Foreskin fibroblast (primary cell): ENCODE measurements at places on chromosomes 4 and X.
A peak's percentile ranks its signal among the peaks of the same experiment; 100 is the strongest.

DNA sequence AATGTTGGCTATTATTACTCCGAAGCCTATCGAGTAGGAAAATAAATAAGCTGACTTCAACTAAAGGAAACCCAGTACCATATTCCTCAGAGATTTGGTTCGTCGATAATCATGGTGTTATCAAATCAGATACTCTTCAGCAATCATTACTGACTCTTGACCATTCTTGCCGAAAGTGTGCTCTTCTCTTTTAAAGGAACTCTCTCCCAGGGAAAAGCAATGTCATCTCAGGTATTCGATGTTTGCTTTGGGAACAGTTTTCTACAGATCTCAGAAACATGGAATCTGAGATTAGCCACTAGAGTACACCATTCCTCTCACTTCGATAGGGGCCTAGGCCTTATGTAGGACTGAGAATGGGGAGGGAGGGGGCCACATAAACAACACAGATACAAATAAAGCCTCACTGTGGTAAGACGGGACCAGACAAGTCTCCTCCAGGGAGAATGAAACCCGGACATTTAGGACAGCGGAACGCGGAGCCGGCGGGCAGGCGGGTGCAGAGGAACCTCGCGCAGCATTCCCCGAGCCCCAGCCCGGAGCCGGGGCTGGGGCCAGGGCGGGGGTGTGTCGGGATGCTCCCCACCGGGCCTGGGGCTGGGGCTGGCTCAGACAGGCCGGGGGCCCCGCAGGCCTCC lies 581 bp downstream of the DNAJB14 start:
- DNase-seq, result peak; percentile 56

GRCh38 chr4:159460371-159460770 lies 357.5 kb downstream of the RAPGEF2 start:
- DNase-seq, result no peak

GRCh38 chr4:169658975-169659715 lies 38.8 kb downstream of the CLCN3 start:
- no peak for DNase-seq

DNA sequence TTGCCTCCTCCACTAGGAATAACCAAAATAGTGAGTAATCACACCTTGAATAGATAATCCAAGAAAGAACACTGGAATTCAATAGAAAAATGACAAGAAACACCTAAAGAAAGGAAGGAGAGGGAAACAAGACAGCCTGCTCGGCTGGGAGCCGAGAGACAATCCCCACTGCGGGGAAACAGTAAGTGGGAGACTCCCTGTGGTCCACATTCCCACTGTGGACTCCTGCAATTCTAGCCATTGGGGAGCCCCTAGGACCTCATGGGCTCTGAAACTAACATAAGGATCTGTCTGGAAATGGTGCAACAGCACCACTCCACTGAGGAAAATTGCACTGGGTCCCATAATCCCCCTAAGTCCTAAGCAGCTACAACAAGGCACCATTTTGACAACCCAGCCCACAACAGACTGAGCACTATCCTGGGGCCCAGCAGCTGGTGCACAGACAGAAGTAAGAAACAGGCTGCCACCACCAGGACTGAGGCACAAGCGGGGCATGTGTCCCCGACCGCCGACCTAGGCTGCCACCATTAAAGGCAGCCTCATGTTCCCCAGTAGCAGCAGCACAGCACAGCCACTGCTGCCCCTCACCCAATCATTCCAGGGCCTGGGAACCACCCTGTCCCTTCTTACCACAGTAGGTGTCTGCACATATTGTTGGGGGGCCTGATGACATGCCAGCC lies 14.2 kb downstream of the LRBA start:
- no peak for DNase-seq

- no peak for DNase-seq
These were observed 8.2 kb downstream of the HPGDS start for GRCh38 chr4:94334476-94334875.

- no peak for DNase-seq
These were observed 63.6 kb upstream of the TSPAN5 start for GRCh38 chr4:98722000-98722399.

DNA sequence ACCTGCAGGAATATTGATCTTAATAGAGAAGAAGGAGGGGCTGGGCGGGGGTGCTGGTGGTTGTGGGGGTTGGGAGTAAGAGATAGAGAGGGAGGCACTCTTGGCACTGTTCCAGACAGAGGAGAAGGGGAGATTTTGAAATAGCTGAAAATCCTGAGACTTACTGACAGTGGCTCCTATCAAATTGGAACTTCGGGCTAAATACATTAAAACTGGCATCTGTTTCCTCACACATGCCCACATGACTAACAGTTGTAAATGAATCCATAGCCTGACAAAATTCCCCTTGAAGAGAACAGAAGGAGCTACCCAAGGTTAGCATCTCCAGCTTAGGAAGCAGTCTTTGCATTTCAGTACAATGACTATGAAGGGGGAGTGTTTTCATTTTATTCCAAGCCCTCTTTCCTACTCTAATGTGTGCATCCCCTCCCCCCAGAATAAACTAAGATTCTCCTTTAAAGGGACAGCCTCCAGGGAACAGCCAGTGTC lies 1.4 kb downstream of the DCX start:
- no peak for DNase-seq

DNA sequence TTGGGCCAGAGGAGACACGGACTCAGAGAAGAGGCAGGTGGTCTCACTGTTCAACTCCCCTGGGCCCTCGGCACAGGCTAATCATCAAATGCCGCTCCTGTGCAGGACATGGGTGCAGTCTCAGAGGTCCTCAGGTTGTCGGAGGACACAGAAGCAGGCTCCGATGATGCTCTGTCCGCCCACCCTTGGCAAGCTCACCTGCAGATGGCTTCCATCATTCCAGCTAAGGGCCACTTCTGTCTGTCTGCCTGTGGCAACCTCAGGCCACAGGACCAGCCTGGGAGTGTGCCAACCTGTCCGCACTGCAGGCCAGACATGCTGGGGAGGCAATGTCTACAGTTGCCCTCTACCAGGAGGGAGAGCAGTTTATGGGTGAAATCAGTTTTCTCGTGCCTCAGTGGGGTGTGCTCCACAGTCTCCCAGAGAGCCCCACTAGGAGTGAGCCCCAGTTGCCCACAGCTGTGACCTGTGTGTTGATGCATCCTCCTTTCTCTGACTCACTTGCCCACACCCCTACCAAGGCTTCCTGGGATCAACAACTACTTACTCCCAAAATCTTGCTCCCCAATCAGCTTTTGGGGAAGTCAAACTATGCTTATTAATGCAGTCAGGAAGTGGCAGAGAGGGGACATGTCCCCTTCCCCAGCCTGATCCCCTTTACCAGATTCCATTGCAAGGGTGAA lies 55.9 kb downstream of the HTRA3 start:
- DNase-seq, result no peak

DNA sequence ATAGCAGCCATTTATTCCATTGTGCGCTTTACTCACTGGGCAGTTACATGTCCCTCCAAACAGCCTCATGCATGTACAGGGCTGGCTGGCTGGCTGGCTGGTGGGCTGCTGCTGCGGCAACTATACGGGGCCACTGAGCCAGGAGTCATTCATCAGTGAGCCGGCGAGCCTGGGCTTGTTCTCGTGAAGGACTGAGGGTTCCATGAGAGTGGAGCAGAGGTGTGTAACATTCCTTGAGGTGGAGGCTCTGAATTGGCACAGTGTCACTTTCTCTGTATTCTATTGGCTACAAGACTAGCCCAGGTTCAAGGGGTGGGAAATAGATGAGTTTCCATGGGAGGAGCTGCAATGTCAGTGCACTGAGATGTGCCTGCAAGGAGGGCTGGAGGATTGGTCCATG lies 89.1 kb downstream of the ARHGAP10 start:
- no peak for DNase-seq

GRCh38 chr4:184473499-184474262 lies 669 bp downstream of the IRF2 start:
- DNase-seq, result peak; percentile 30

GRCh38 chrX:130443875-130444274 lies 42.1 kb downstream of the RBMX2 start:
- peak; percentile 1 for DNase-seq

DNA sequence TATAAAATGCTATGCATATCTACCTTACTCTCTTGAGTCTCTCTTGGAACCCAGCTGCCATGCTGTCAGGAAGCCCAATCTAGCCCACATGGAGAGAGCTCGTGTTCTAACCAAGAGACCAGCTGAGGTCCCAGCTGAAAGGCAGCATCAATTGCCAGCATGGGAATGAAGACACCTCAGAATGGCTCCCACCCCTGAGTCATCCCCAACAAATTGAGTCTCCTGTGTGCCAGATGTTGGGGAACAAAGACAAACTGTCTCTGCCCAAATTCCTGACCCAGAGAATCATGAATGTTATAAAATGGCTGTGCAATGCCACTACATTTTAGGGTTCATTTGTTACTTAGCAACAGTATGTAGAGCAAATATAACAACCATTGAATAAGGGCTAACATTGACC lies 105.2 kb upstream of the STX18 start:
- DNase-seq, result peak; percentile 68

GRCh38 chrX:18017411-18017810 lies 156.3 kb upstream of the RAI2 start:
- DNase-seq, result no peak

DNA sequence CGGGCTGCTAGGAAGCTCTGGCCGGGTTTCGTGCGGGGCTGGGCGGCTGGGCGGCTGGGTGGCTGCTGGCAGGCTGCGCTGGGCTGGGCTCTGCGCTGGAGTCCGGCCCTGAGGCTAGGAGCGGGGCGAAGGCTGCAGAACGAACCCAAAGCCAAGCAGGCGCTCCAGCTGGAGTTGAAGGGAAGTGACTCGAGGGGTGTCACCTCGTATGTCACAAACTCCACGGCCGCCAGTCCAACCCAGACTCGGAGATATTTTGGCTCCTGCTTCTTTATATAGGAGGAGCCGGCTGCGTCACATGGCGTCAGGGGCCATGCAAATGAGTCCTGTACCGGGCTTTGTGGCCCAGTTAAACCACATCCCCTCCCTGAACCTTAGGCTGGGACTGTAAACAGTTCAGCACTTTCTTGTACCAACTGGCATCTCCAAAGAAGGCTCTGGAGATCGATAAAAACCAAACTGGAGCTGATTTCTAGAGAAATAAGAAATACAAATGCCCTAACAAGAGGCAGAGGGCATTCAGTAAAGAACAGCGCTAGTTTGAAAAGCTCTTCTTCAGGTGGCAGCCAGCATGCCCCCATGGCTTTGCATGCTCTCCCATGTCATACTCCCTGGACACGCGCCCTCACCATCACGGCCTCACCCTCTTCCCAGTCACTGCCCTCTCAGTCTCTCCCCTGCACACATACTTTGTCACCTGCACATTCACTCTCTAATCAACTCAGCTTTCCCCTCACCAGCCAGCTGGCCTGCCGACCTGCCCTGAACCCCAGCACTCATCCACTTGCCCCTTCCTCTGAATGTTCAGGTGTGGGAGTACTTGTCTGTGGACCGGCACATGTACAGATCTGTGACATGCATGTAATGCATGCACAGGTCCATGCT lies 58.5 kb downstream of the TSC22D3 start:
- peak; percentile 74 for DNase-seq

DNA sequence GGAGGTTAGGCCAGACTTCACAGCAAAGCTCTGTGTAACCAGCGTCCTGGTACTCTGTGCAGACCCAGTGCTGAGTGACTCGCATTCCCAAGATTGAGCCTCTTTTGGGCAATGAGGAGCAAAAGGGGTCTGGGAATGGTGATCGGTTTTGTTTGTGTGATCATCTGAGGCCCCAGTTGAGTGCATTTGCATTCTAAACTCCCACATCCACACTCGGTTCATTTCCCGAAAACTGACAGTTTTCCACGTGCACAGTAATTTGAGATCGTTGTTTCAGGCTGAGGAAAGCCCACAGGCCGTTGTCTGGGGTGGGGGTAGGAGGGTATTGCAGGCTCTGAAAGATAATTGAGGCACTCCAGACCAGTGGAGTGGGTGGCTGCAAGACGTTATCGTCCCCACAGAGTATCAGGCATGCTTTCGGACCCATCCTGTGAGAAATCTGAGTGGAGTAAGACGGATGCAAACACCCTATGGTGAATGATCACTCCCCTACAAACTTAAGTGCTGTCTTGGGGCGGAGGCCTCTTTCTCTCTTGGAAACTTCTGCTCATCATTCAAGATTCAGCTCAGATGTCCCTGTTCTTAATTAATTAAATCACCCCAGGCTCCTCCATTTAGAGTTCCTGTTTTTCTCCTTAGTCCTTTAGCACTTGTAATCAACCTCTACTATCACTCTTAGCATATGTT lies 96.1 kb downstream of the AFF1 start:
- DNase-seq, result no peak

- DNase-seq, result no peak
These were observed 18.5 kb downstream of the PJA1 start for GRCh38 chrX:69146739-69147138.

DNA sequence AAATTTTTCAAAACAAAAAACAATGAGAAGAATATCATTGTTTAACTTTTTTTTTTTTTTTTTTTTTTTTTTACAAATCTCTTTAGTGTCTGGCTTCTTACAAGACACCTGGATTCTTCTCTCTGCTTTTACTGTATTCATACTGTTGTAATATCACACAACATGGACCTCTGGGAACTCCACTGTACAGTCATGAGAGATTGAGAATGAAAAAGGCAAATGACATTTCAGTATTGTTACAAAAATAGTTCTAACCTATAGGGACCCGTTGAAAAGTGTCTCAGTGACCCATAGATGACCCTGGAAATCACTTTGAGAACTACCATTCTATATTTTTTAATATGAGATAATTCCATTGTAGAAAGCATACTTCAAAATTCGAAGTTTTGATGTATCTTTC lies 124.4 kb downstream of the SLIT2 start:
- no peak for DNase-seq

- DNase-seq, result no peak
These were observed 1.3 kb upstream of the FHIP1A start for GRCh38 chr4:151407466-151408379.

- peak; percentile 83 for DNase-seq
These were observed 58.1 kb downstream of the MAML3 start for GRCh38 chr4:140095694-140096482.

- DNase-seq, result no peak
These were observed 209.3 kb downstream of the GPC3 start for GRCh38 chrX:133776072-133776471.

DNA sequence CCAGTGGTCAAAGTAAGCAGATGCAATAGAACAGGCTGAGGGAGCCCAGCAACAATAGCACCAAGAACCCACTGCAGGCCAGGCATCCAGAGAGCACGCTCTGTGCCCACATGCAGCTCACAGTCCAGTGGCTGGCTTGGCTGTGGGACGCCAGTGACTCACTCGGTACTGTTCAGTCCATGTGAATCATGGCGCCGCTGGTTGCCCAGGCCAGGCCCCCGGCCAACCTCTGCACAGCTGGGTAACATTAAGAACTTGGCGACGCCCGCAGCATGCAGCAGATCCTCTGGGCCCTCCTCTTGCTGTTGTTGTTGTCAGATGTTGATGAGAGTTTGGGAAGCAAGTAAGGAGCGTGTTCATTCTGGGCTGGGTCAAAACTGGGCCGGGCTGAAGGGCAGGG lies 60.5 kb downstream of the MSX1 start:
- peak; percentile 30 for DNase-seq

DNA sequence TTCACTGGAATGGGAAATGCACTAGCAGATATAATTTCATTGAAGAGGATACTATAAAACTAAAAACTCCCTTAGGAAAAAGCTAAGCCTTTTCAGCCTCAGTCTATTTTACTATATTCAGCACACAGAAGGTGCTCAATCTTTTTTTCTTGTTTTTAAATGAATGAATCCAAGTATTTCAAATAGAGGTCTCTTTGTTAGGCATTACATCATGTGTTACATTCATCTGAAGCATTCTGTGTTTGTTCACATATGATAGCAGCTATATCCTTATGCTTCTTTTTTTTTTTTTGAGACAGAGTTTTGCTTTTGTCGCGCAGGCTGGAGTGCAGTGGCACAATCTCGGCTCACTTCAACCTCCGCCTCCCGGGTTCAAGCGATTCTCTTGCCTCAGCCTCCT lies 278.4 kb downstream of the CAMK2D start:
- DNase-seq, result no peak
